ENCODE measurements at places on chromosomes 12 and 14. TPM values are rescaled to one million over a fixed set of nuclear protein-coding genes. Genes with fewer than 3 reads are reported as not detected.

The KRT6C gene
- total RNA-seq = not detected

The RASSF9 gene
- total RNA-seq = 8.2 TPM

The OR11H6 gene
- not detected for total RNA-seq

The NAV3 gene
- total RNA-seq = 8.6 TPM

The MYG1 gene
- total RNA-seq = 45.2 TPM

All from left lung (tissue), 14 donors.